Stimulated activated CD4-positive, alpha-beta T cell treated with anti-CD3 and anti-CD28 coated beads, Interleukin-1b, Interleukin-23, amount 100 ng/mL, for 4 hours (primary cell): ENCODE measurements at places on chromosomes 2 and 18.

DNA sequence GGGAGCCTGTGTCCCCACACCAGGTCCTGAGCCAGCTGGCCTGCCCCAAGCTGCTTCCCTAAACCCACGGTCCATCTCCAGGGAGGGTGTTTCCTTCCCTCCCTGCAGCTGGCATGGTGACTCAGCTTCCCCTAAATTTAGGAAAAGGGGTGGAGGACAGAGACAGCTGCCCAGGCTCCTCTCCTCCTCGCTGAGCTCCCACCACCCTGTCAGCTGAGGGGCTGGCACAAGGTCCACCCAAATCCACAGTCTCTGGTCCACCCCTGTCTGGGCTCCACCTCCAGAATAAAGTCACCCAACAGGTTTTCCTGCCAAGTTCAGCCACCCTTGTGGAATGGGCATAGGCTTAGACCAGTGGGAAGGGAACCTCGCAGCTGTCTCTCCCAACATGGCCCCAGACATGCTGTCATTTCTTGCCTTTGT lies 156.5 kb downstream of the TNS1 start:
- no peak for DNase-seq

GRCh38 chr18:1094409-1094808 lies 189.7 kb downstream of the ADCYAP1 start:
- no peak for DNase-seq

DNA sequence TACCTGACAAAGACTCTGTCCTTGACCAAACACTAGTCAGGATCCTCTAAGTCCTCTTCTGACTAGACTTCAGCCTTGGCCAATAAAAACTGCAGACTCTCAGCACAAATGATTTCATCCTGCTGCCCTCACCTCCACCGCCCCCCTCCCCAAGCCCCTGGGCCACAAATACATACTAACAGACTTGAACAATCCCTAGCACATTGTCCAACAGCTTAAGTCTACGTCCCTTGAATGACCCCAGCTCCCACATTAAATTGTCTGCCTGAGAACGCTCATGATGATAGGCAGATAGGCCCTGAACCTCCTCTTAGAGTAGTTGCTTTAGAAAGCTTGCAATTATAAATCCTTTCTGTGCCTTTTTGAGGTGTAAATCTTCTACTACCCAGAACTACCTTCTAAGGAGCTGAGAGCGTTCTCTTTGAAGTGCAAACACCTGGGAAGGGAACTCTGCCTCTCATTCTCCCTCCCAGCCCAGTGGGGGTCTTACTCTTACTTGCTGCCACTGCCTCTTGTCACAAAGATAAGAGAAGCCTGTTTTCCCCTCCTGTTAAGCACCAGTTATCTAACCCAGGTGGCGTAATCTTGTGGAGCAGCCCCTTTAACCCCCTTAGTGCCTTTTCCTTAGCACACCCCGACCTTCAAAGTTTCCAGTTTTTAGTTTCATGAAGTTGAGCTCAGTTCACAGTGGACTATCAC lies 1225.6 kb downstream of the LRP1B start:
- no peak for DNase-seq

GRCh38 chr2:118940486-118941120 lies 1.4 kb upstream of the MARCO start:
- DNase-seq = no peak

DNA sequence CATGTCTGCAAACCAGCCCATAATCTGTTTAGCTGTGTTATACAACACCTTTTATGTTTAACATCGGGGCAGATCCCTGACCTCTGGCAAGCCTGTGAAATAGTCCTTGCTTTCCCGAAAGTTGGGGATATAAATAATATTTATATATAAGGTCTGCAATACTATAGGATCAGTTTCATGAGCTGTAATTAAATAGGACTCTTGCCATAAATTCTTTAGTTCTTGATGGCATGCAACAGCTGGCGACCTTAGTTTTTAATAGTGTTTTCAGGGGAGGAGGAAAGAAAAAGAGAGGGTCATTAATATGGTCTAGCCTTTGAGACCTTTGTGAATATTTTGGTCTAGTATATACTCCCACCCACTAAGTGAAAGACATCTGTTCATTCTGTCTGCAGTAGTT lies 166.5 kb downstream of the MTX2 start:
- DNase-seq = no peak

DNA sequence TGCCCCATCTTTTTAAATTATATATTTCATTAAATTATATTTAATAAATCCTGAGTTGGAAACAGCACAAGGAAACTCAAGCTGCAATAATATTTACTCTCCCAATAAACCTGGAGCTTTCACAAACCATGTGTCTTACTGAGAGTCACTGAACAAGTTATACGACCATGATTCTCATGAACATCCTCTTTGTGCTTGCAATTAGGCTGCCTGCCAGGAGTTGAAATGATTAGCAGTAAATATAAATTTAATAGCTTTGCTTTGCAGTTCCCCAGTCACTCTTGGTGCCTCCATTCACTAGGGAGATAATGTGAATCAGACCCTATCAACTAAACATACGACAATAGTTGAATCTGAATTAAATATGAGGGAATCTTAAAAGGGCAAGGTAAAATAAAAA lies 905.1 kb downstream of the NRXN1 start:
- DNase-seq = no peak

DNA sequence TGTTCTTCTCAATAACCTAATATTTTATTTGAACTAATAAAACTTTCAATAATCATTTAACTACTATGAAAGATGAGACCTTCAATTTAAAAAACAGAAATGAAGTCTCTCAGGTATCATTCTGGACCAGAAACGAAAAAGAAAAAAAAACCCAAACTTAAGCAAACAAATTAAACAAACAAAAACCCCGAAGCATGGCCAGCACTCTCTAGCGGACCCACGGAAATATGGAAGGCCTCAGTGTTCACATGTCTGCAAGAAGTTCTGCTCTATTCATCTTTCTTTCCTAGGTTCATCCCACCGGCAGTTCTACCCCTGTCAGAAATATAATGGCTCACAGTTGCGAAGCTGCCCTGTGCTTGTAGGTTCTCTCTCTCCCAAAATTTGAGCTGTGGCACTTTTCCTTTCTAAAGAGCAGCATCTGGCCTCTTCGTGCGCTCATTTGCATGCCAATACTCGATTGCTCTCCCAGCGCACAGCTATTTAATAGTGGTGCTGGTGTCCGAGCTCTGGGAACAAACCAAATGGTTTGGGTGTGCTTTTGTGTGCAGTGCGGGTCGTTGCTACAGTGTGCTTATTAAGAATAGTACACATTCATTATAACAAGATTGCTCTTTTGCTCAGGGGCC lies 129.0 kb upstream of the ZEB2 start:
- no peak for DNase-seq

GRCh38 chr2:50594233-50594632 lies 437.7 kb downstream of the NRXN1 start:
- DNase-seq = no peak

DNA sequence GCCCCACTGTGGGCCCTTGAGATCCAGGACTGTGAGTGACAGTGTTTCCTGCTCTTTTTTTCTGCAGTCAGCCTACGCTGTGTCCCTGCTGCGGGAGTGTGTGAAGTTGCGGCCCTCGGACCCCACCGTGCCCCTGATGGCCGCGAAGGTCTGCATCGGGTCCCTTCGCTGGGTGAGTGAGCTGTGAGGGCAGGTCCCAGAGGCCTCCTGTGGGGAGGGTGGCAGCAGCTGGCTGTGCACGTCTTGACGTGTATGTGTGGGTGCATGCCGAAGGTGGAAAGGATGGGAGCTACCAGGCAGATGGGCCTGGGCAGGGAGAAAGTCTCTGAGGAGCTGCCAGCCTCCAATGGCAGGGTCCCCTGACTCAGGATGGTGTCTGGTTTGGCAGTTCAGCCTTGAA lies 95.7 kb upstream of the MCFD2 start:
- DNase-seq = no peak

- DNase-seq = no peak
Observed at GRCh38 chr2:10686176-10686730, 3.5 kb downstream of the NOL10 start.

GRCh38 chr2:2101924-2102323 lies 229.2 kb downstream of the MYT1L start:
- DNase-seq = no peak

- DNase-seq = no peak
Observed at GRCh38 chr2:27162151-27163121, 13.6 kb downstream of the TCF23 start.

DNA sequence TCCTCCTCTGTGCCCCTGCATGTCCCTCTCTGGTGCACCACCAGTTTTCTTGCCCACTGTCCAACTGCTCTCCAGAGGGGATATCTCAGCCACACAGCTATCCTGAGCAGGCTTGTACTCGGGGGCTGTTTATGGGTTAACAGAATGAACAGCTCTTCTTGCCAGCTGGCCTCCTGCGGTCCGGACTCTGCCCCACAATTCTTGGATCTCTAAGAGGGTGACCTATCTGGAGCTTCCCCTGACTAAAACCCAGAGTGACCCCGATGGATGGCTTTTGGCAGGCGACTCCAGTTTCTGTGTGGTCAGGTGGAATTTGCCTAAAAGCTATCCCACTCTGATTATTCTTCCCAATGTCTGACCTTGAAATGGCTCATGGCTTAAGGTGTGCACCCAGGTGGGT lies 9.1 kb downstream of the SOWAHC start:
- DNase-seq = no peak

DNA sequence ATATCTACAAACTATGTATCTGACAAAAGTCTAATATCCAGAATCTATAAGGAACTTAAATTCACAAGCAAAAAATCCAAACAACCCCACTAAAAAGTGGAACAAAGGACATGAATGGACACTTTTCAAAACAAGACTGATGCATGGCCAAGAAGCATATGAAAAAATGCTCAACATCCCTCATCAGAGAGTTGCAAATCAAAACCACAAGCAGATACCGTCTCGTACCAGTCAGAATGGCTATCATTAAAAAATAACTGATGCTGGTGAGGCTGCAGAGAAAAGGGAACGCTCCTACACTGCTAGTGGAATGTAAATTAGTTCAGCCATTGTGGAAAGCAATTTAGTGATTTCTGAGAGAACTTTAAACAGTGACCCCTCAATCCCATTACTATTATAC lies 56.5 kb downstream of the CCBE1 start:
- DNase-seq = no peak

DNA sequence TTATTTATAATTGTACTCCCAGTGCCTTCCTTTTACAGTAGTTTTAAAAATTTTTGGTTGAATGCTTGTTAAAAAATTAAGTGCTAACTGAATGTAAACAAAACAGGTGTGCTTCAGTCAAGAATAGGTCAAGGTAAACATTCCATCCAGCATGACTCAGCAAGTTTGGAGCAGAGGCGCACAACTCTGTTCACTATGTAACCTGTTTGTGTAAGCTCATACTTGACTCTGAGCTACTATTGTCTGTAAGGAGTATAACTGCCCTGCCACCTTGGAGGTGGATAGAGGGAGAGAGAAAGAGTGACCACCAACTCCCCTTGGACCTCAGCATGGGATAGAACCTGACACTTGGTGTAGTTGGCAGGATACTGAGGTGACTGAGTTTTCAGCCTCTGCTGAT lies 207.4 kb upstream of the SYT4 start:
- no peak for DNase-seq

- DNase-seq = no peak
Observed at GRCh38 chr2:28345619-28346018, 47.0 kb upstream of the FOSL2 start.

DNA sequence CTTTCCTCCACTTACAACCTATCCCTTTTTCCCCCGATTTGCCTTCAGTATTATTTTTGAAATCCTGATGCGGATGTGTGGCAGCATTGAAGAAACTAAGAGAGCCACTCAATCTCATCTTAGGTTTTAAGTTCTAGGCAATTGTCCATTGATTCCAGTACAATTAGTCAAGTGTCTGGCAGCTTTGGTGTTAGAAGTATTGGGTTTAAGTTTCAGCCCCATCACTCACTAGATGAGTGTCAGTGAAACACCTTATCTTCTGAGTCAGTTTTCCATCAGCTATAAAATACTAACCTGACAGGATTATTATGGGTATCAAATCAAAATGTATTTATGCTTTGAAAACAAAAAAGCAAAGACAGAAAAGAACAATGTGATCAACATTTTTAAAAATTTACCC lies 16.8 kb upstream of the CUL3 start:
- DNase-seq = no peak

DNA sequence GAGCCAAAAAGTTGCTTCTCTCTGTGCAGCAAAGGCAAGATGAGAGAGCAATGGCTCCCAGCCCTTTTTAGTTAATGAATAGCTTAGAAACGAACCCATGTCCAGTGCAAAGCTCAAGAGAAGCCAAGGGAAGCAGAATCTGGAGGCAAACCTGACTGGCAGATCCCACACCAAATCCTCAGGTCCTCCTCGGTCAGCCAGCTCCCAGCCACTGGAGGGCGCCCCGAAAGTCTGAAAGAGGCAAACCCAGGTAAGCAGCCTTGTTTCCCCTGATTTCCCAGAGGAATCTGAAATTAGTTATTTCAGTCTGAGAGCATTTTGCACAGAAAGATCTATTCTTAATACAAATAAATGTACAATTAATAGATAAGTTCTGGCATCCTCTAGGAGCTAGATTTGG lies 71.3 kb upstream of the PID1 start:
- DNase-seq = no peak

DNA sequence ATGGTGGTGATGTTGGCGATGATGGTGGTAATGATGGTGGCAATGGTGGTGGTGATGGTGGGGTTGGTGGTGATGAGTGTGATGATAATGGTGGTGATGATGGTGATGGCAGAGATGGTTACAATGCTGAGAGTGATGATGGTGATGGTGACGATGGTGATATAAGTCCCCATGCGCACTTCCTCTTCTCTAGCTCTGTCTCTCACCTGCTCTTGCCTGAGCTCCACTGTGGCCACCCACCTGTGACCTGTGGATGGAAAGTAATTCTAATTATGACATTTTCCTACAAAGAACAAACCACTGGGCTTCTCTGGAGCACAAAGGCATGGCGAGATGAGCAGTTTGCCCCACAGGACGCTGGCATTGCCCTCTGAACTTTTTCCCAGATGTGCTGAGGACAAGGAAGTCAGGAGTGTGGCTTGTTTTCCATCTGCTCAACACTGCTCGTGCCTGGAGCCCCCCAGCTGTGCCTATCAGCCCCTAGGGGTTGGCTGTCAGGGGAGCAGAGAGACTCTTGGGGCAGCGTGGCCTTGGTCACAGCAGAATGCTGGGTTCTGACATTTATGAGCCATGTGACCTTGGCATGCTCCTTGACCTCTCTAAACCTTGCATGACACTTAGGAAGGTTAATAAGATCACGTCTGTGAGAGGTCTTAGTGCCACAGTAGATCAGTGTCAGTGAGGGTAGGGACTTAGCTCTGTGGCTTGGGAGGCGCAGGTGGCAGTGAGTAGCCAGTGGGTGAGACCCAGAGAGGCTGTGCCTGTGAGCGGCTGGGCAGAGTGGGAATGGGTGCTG lies 68.4 kb downstream of the RRM2 start:
- DNase-seq = no peak

GRCh38 chr2:158667586-158667985 lies 127.5 kb upstream of the DAPL1 start:
- no peak for DNase-seq

- DNase-seq = no peak
Observed at GRCh38 chr18:38116716-38117115, 551.1 kb upstream of the CELF4 start.

GRCh38 chr2:40204268-40204667 lies 247.6 kb downstream of the SLC8A1 start:
- no peak for DNase-seq
